Stimulated activated CD8-positive, alpha-beta memory T cell treated with anti-CD3 and anti-CD28 coated beads, Interleukin-7, amount 100 ng/mL, for 48 hours (primary cell): ENCODE measurements at places on chromosomes 5 and 9.

DNA sequence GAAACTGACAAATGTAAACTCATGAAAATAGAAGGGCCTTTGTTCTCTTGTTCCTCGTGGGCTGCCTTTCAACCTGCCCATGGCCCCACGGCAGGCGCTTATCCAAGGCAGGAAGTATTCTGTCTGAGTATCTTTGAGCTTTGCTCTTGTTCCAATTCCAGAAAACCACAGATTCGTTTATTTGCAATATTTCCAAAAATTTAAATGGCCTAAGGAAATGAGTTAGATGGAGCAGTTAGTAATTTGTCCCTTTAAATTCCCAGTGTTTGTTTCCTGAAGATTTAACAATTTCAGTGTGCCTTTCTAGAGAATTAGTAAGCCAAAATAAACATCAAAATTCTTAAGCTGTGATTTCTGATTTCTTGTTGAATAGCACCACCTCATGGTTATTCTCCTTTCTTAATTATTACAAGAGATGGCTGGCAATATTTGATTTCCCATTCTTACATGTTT lies 299.4 kb upstream of the RASA1 start:
- no peak for DNase-seq

DNA sequence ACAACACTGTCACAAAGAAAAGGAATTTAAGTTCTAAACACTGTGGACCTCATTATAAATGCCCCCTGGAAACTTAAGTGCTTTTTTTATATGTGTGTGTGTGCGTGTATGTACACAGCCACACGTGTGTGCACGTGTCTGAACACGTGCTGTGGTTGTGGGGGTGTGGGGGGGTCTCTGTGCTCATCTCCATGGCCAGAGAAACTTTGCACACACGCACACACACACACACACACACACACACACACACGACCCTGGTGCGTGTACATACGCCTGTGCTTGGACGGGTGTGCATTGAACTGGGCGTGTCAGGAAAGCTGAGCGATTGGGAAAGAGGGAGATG lies 27.9 kb downstream of the AMBP start:
- no peak for DNase-seq

DNA sequence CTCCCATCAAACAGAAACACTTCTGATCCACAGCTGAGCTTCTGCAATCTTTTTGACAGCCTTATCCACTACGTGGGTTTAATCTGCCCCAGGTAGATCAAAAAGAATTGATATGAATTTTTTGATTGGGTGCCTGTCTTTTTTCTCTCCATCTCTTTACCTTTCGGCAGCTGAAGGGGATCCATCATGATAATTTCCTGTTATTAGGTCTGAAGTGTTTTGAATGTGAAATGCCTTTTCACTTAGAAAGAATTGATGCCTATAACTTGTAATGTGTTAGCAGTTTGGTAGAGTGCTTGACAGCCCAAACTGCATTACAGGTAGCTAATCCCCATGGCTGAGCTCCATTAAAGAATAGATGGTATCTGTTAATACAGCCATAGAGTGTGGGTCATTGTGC lies 745.4 kb downstream of the TLR4 start:
- no peak for DNase-seq

DNA sequence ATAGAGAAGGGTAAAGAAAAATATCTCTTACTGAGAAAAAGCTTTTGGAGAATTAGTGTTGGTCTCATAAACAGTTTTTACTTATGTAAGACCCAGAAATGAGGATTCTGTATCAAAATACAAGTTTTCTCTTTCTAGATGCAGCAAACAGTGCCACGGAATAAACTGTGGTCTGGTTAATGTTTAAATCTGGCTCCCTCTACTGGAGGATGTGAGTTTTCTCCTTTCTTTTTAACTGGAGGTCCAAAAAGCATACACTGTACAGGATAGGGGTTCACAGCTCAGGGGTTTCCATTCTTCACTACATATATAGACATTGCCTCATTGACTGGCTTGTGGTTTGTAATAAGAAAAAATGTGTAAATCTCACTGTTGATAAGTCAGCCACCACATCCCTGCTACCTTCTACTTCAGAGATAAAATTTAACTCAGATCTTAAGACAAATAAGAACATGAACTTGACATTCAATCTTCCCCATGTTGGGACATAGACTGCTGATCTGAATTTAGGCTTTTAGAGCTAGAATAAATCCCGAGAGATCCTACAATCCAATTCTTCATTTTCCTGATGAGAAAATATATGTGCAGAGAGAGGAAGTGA lies 98.9 kb downstream of the CFAP95 start:
- no peak for DNase-seq

DNA sequence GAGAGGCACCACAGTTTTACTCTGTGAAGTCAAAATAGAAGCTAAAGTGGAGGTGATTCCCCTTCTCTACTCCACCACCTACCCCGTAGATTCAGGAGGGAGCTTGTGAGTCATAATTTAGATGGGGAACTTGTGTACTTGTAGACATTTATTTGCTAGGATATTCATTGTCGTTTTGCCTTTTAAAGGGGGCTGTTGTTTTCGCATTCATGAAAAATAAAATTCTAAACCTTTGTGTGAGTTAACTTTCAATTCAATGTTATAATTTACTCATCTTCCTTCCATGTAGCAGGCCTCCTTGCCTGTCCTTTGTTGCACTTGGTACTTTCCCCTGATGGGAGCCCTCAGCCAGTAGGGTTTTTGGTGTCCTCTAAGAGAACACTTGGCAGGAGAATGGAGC lies 22.0 kb downstream of the SECISBP2 start:
- DNase-seq: no peak

- DNase-seq: no peak
These were observed 2.2 kb downstream of the LRRTM2 start for GRCh38 chr5:138872841-138873465.

DNA sequence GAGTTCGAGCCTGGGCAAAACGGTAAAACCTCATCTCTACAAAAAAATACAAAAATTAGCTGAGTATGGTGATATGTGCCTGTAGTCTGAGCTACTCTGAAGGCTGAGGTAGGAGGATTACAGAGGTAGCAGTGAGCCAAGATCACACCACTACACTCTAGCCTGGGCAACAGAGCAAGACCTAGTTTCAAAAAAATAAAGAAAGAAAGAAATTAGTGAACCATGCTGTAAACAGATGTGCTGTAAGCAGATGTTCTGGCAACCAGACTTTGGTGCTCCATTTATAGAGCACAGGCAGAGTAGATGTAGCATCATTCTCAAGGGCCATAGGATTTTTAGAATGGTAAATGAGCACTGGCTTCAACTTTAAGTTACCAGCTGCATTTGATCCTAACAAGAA lies 115.4 kb downstream of the ST8SIA4 start:
- no peak for DNase-seq

GRCh38 chr9:3292311-3292710 lies 233.5 kb downstream of the RFX3 start:
- no peak for DNase-seq
